Stimulated activated naive CD8-positive, alpha-beta T cell treated with anti-CD3 and anti-CD28 coated beads, Interleukin-15, Interleukin-2, amounts not matched to agents 100 U/mL and 50 U/mL, for 24 hours (primary cell): ENCODE measurements at places on chromosomes 3 and 15.

DNA sequence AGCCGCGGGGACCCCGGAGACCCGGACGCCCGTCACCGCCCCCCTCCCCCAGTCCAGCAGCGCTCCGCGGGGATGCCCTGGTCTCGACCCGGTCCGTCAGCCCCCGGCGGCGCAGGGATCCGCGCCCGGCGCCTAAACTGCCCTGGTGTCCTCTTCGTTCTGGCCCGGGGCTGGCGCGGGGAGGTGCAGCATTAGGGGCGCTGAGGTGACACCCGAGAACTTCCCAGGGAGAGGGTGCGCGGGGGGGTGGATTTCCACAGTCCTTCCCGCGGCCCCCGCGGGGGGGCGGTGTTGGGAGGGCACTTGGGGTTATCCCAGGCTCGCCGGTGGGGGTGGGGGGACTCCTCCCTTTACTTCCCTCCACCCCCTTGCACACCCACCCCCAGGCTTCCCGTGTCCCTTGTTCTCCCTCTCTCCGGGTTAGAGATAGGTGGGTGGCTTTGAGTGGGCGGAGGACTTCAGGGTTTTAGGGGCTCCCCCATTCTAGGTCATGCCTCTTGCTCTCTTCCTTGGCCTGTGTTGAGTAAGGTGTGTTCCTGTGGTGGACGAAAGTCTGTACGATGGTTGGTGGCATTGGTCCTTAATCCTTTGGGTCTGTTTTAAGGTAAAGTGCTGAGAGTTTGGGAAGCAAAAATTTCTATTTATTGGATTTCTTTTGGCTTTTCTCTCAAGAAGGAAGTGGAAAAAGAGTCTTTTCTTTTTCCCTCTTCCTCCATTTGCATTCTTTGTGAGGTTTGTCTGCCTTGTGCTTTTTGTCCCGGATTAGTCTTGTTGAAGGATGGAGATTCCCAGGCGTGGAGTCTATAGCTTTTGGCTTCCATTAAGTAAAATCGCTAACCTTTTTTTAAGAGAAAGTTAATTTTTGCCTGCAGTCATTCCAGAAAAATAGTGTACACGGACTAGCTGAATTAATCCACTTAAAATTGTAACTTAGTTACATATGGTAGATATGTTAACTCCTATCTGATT, 811 bp downstream of the SKIL start:
- DNase-seq = peak; percentile 85

DNA sequence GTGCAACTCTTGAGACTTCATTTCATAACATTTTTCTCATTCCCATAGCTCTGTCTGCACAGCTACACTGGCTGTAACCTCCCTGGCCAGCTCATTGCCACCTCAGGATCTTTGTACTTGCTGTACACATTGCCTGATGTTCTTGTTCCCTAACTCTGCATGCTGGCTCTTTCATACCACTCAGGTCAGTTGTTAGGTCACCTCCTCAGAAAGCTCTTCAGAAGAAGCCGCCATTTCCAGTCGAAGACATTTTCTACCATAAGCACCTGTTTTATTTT, 176.2 kb downstream of the AKAP13 start:
- DNase-seq = no peak

DNA sequence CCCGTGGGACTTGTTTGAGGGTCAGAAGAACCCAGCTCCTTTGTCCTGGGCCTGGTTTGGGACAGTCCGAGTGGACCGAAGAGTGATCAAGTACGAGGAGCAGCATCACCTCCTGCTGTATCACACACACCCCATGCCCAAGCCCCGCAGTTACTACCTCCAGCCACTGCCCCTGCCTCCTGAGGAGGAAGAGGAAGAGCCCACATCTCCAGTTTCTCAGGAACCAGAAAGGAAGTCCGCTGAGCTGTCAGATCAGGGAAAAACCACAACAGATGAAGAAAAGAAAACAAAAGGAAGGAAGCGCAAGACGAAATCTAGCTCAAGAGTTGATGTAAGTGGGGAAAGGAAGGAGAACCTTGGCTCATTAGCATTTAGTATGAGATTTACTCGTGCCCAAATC, 3.3 kb upstream of the P2RY12 start:
- no peak for DNase-seq

DNA sequence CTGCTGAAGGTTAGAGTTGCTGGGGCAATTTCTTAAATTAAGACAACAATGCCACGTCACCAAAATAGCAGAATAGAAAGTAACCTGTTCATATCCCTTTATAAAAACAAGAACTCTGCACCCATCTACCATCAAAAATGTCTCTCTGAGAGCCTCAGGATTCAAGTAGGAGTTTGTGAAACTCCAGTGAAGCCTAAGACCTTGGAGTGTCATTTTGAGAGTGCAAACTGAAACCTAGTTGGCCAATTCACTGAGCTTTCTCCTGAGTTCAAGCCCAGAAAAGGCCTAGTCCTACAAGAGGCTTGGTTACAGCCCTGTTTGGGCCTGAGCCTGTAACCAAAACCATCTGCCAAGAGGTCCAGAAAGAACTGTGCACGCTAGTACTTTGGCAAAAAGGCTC, 335.1 kb downstream of the EFHB start:
- no peak for DNase-seq

GRCh38 chr3:94429517-94429916, 366.7 kb downstream of the NSUN3 start:
- DNase-seq = no peak

- no peak for DNase-seq
Measured at GRCh38 chr3:16587047-16587680, 18.1 kb downstream of the DAZL start.

GRCh38 chr3:12628813-12629212, 35.1 kb downstream of the RAF1 start:
- DNase-seq = no peak

GRCh38 chr3:197296545-197296944, 1.9 kb downstream of the DLG1 start:
- no peak for DNase-seq

GRCh38 chr3:180250172-180250571, 213.4 kb upstream of the PEX5L start:
- DNase-seq = no peak
